ENCODE measurements at places on chromosomes 3 and 15.

GRCh38 chr3:153706706-153707105 lies 414.5 kb upstream of the ARHGEF26 start:
- DNase-seq, result no peak

DNA sequence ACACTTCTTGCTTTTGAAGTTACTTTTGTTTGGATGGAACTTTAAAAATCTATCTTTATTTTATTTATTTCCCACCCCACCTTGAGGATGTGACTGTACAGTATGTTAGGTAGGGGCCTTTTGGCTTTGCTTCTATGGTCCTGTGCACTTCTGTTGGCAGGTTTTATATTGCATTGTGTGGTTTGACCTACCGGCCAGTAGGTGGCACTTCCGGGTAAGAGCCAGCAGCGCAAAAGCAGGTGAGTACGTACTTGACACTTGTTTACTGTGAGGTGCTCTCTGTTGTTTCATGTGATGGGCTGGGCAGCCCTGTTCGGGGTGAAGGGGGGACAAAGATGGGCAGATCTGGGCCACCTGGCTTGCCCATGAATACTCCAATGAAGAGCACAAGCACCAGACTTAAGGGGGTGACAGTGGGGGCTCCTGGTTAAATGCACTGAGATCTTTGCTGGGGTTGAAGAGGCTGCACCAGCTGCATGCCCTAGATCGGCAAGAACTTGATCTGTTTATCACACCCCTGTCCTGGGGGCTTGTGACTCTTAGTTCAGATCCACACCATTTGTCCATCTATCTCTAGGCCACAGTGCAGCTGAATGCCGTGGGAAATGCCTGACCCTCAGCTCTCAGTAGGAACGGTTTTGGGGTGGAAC lies 131.6 kb downstream of the NLGN1 start:
- no peak for DNase-seq

GRCh38 chr3:114242947-114243346 lies 5.6 kb upstream of the ZNF80 start:
- DNase-seq, result no peak

DNA sequence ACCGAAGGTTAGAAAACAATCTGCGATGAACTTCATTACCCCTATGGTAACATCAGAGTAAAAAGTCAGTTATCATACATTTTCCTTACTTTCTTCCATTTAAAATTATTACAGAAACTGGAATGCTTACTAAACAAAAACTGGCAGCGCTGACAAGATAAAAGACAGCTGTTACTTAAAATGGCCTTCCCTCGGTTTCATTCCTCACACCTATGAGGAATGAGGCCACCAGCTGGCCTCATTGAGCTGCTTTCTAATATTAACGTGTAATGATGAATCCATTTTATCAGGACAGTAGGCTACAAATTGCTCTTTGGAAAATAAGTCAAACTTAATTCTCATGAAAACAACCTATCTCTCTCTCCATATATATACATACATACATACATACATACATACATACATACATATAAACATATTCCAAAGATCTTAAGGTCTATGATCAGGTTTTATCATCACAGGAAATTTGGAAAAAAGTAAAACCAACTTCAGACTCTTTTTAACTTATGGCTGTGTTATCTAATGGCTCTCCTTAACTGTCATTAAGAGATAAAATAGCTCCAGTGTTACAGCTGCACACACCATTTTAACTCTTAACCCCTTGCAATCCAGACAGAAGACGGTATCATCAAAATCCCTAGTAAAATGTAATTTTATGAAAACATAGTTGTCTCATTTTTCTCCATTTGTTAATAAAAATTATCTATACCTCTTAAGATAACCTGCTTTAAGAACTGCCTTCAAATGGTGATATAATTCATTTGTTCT lies 5.2 kb downstream of the CCNL1 start:
- DNase-seq, result no peak

GRCh38 chr3:59754456-59755129 lies 704.8 kb upstream of the CFAP20DC start:
- DNase-seq, result no peak

GRCh38 chr3:83928391-83928790 lies 1030.4 kb upstream of the CADM2 start:
- no peak for DNase-seq
